ENCODE measurements at places on chromosomes 13 and 19. TPM values are rescaled to one million over a fixed set of nuclear protein-coding genes. Genes with fewer than 3 reads are reported as not detected.

DNA sequence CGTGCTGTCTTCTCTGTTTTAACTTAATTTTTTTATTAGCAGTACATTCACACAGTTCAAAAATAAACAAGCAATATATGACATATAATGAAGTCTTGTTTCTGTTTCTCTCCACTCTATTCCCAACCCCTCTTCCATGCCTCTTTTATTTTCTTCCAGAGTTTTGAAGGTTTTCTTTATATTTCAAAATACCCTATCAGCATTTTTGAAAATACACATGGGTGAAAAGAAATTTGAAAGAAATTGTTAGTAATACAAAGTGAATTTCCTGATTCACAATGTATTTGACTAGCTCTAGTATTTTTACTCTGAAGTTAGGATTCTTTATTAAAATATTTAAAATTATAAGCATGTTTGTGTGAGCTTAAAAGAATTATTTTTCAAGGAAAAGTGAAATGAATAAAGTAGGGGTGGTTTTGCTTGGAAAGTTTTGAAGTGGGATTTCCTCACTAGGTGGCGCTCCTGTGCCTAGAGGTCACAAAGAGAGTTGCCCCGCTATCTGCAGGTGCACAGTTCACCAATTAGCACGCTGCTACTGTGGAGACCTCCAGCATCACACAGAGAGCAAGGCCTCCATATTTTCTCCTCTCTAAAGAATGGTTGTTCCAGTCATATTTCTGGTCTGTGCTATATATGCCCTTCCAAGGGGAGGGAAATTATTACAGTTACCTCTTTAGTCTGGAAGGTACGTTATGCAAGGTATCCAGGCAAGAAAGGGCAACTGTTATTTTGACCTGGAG is 37.6 kb downstream of the SOX21 start:
- no peak for DNase-seq

DNA sequence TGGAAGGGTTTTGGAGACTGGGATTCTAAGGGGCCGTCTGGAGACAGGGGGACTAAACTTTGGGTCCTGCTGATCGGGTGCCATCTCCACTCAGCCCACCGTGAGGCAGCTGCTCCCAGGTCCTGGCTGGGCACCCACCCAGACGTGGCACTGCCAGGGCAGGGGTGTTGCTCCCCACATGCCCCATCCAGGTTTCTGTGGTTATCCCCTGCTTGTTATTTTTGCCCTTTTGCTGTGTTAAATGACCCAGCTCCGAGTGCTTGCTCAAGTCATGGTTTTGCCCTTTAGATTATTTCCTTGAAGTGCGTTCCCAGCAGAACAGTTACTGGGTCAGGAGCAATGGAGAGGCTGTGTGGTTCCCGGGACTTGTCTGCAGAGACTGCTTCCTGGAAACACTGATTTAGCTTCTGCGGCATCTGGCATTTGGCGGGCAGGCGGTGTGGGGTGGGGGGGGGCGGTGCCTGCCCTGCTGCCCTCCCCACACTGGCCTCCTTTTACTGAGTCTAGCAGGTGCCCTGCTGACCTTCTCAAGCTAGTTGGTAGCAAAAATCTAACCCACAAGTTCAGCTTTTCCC is 1.9 kb downstream of the RAB11B start:
- DNase-seq: peak; percentile 44

GRCh38 chr19:31083105-31083504 is 266.1 kb downstream of the TSHZ3 start:
- no peak for DNase-seq

Gene ZNF296
- 0.22 TPM for total RNA-seq

DNA sequence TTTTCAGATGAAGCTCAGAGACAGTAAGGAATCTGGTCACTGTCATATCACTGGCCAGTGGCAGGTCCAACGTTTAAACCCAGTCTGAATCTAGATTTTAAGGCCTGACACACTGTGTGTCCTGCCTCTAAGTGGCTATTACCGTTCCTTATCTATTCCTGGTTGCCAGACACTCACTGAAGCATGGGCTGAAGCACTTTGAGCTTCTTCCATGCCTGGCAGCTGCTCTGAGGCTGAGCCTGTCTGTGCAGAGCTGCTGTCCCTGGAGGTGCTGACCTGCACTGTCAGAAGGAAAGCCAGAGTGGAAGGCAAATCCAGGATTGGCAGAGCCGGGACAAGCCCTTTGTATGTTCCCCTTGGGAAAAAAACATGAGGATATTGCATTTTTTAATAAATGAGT is 109.2 kb upstream of the SLC7A1 start:
- DNase-seq: no peak

DNA sequence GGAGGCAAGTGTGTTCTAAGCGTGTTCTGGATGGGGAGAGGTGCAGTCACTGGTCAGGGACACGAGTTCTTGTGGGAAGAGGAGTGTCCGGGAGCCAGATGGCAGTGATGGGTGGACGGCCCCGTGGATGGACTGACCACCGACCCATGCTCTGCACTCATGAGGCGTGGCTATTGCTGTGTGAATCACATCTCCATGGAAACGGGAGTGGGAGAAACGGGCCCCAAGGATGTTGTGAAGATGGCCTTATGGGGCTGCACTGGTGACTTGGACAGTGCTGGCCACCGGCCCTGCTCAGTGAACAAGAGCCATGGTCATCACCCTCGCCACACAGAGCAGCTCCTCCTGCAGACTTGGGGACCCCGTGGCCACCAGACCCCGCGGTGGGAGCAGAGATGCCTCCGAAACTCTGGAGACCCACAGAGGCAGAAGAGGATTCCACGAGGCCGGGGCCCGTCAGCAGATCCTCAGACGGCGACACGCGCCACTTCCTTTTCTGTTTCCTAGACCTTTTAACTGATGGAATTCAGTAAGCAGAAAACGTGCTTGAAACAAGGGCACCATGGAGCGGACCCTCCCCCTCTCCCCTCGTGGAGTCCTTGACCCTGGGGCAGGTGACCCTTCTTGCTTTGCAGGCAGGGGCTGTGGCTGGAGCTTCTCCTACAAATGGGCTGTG is 47.5 kb downstream of the GAS6 start:
- no peak for DNase-seq

Gene UCHL3
- 31.6 TPM for total RNA-seq

DNA sequence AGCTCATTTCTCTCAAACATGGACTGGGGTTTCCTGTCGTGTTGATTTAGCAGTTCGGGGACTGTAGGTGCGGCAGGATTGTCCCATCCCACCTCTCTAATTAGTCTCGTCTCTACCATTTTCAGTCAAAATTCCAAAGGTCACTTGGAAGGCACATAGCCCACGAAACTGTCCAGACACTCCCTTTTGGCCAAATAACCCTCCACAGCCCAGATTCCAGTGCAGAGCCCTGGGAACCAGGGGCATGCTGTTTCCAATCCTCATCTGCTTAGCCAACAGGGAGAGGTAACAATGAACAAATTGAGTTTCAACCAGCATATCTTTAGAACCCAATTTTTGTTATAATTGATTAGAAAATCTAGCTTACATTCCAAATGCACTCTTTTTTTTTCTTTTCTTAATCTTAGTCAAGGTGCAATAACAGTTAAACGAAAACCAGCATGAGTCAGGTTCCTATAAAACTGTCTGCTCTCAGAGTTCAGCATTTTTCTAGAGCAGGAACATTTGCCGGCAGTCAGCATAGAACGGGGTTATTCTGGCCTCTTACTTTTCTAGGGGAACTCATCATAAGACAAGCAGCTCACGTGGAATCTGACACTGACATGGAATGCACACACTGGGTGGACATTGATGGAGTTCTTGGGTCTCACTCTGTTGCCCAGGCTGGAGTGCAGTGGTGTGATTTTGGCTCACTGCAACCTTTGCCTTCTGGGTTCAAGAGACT is 14.4 kb upstream of the CEBPA start:
- DNase-seq: no peak

Gene ZNF20
- total RNA-seq: 9.6 TPM

- DNase-seq: no peak
These were observed 44.5 kb downstream of the RFX2 start for GRCh38 chr19:6065685-6066374.

DNA sequence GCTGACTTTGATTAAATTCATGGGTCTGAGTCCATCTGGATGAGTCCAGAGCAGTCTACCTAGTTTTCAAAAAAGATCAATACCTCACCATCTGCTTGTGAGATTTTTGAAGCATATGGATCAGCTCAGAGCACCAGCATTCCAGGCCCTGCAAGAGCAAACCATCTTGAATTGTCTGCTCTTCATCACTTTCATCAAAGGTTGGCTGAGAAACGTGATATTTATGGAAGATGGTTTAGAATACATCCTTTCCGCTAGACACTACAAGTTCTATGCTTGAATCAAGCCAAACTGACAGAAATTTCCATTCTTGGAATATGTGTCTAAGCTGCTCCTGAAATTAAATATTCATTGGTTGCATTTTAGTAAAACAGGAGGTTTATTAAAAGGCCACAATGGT is 190.3 kb downstream of the KCNRG start:
- no peak for DNase-seq

Gene TINCR
- 0.94 TPM for total RNA-seq

Gene ZNF616
- total RNA-seq: 16.9 TPM

- no peak for DNase-seq
These were observed 813 bp downstream of the ZNF284 start for GRCh38 chr19:44072543-44073401.

- peak; percentile 77 for DNase-seq
These were observed 12.4 kb upstream of the SULT2B1 start for GRCh38 chr19:48539503-48540096.

DNA sequence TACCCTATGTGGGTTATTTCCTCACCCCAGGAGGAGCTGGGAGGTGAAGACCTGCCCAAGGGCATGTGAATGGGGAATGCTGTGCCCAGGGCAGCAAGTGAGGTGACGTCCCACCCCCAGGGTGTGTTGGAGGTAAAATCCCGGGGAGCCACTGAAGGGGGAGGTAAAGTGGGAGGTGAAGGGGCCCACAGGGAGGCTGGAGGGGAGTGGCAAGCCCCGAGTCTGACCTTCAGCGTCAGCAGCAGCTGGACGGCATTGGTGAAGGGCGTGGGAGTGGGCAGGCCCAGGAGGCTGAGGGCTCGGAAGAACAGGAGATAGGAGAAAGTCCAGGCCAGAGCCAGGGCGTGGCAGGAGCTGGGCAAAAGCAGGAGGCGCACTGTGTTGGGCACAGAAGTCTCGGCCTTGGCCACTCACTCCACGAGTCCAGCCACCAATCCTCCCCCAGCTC is 2.4 kb downstream of the MBOAT7 start:
- DNase-seq: no peak

Gene PRODH2
- not detected for total RNA-seq

Gene ZSCAN18
- 81.2 TPM for total RNA-seq

DNA sequence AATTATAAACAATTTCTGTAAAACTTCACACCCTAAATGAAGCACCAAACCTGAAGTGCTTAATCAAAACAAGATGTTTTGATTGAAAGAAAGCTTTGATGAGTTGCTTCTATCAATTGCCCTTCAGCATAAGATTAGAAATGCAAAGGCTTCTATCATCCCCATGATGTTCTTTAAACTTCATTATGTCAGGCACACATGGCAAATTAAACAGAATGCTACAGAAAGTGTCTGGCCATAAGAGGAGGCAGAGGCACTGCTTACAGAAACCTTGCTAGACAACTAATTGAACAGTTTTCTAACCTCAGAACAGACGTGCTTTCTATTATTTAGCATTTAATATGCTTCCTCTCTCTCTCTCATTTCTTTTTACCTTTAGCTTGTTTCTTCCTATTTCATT is 228.1 kb downstream of the DCLK1 start:
- DNase-seq: no peak

DNA sequence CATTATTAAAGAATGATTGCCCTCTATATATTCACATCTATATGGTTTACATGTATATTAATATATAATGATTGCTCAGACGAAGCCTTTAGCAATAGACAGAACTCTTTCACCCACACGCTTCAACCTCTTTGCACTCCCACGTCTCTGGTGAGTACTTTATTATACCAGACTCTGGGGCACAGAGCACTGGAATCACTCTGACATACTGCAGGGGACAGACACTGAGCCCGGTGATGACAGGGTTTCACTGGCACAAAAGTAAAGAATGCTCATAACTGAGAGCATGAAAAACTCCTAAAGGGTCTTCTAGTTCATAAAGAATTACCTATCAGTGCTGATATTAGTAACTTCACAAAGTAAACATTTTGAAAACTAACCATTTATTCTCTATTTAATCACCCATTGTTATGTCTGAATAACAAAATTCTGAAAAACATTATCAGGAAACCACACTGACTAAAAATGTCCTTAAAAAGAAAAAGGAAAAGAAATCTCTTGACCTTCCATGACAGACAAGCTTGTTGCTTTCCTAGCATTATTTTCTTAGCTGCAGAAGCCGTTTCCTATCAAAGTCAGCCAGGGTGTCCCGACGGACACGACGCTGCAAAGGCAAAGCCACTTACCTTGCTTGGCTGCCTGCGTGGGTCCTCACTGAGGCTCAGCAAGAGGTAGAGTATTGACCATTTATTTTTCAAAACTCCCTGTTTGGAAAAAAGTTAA is 29.1 kb downstream of the TUBGCP3 start:
- DNase-seq: no peak

Gene AMH
- 2.8 TPM for total RNA-seq

- no peak for DNase-seq
These were observed 3.9 kb upstream of the CEBPA start for GRCh38 chr19:33306191-33306590.

DNA sequence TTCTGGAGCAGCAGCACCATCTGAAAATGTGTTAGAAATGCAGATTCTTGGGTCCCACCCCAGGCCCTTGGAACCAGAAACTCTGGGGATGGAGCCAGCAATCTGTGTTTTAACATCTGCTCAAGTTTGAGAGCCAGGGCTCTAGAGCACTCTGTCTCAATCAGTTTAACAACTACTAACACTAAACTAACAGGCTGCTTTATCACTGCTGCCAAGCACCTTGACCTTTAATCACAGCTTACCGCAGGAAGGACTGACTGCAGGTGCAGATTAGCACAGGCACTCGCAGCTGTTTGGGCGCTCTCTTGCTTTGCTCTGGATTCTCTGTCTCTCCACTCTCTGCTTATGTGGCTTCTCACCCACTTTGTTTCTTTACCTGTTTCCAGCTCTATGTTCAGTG is 163.5 kb downstream of the MTUS2 start:
- no peak for DNase-seq
